Left forelimb (tissue), 1 donor: ENCODE measurements at places on chromosomes 2 and 18.

DNA sequence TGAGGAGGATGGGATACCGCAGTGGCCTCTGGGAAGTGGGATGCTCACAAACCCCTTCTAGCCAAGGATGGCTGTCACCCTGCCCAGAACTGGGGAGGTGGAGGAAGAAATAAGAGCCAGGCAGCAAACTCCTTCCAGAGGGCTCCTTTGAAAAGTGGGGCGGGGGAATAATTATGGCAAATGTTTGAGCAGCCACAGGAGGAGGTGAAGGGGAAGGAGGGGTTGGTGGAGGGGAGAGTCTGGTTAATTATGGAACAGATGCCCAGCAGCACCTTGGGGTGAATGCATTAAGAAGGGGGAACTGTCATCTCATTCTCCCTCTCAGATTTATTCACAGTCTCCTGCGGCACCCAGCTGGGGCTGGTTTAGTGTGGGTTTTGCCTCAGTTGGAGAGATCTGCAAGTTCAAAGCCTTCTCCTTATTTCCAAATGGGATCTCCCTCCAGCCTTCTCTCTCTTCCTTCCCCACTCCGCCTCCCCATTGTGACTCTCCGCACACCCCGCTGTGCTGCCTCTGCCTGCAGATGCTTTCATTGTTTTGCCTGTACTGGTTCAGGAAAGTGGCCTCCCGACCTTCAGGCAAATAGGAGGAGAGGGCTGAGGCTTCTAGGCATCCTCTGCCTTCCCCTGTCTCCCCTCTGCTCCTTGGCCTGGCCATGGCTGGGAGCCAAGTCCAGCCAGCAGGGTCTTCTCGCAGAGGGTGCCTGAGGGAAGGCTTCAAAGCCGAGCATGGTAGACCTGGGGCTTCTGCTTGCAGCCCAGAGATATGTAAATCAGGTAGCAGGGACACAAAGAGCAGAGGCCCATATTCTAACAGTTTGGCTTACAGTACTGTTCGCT lies 457.2 kb upstream of the MEX3C start:
- DNase-seq: no peak

GRCh38 chr2:152236191-152236925 lies 60.8 kb upstream of the STAM2 start:
- DNase-seq: no peak

DNA sequence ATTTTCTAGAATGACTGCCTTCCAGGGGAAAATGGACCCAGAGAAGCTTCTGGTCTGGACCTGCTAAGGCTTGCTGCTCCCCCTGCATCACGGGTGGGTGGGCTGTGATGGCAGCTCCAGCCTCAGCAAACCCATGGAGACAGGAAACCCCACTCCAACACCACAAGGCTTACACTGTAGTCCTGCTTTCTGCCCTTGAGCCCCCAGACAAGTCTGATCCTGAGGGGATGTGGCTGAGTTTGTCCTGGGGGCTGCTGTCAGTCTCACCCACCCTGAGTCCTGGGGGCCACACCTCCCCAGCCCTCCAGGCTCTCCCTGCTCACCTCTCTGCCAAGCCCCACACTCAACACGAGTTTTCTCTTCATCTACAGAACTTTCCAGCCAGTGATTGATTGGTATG lies 279.4 kb downstream of the EIPR1 start:
- DNase-seq: no peak

DNA sequence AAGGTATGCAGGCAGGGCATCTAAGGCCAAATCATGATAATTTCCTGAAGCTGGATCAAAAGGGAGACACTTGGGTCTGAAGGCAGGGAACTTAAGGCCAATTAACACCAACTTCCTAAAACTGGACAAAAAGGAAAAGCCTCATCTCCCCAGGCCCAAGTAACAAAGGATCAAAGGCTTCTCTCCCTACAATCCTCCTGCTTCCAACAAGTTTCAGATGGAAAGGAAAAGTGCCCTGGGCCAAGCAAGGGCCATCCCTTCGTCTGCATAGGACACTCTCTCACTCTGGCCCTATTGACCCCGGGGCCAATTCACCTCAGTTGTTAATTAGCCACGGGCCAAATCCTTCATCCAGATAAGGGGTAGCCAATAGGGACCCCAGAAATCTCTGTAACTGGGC lies 1335.8 kb upstream of the CDH2 start:
- DNase-seq: no peak

DNA sequence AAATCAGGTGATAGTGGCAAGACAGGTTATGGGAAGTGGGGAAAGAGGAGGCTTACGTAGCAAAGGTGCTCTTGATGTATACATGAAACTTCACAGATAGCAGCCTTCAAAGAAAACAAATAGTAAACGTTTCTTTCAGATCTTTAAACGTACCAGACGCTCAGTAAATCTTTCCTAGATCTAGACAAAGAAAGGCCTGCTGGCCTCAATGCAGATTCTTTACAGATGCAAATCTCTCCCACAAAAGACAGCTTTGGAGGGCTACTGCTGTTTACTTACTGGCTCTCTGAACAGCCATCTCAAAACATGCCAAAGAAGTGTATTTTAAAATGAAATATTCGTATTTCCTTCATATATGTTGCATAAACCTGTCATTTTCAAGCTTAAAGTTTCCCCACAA lies 1279.9 kb upstream of the NRXN1 start:
- no peak for DNase-seq
